ENCODE measurements at places on chromosomes 11 and 22.

- no peak for DNase-seq
Observed at GRCh38 chr11:47477323-47477722, 28.4 kb upstream of the RAPSN start.

DNA sequence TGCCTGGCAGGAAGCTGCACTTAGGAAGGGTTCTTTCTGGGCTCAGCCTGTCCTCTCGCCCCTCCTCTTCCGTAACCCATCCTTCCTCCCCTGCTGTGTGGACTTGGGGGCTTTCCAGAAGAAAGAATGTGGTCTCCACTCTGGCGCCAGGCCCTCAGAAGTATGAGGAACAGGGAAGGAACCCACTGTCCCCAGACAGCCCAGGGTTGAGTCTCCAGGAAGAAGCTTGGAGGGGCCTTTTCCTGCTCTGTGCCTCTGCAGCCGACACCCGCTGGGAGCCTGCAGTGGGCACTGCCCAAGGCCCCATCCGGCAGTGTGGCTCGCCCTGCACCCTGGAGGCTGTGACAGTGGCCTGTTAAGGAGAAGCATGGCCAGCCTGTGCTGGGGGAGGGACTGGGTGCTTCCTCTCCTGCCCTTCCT is 112.6 kb downstream of the ST3GAL4 start:
- DNase-seq: no peak

GRCh38 chr11:43921561-43922294 is 20.7 kb upstream of the C11orf96 start:
- DNase-seq: no peak

- no peak for DNase-seq
Observed at GRCh38 chr11:43790444-43790794, 90.2 kb upstream of the ALKBH3 start.
